ENCODE measurements at places on chromosomes 2 and 18. TPM values are rescaled to one million over a fixed set of nuclear protein-coding genes. Genes with fewer than 3 reads are reported as not detected.

DNA sequence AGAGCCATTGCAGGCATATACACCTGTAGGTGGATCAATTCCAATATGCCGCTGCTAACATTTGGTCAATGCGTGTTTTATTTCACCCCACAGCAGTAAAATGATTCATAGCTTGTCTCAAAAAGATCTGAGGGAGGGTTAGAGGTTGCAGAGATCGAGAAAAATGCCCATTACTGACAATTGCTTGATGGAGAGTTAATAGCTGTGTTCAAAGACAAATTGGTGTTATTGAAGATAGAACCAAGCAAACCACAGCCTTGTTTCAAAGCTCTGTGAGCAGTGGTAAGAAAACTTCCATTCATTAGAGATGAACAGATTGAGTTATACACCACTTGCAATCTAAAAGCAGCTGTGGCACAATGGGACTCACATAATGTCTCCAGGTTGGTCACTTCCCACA is 95.4 kb downstream of the KCNE4 start:
- DNase-seq: no peak

DNA sequence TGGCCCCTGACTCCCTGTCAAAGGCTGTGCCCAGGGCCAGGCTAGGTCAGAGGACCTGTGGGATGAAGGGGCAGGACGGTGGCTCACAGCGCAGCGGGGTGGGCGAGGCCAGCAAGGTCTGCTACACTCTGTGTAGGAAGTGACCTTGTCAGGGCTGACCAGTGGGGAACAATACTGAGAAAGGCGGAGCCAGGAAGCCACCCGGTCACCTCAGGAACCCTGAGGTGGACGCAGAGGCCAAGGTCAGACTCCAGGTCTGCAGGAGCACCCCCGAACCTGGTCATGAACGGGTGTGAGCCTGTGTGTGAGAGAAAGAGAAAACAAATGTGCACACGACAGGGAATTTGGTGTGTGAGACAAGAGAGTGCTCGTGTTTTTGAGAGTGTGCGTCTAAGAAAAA is 72.3 kb downstream of the SMAD7 start:
- no peak for DNase-seq

DNA sequence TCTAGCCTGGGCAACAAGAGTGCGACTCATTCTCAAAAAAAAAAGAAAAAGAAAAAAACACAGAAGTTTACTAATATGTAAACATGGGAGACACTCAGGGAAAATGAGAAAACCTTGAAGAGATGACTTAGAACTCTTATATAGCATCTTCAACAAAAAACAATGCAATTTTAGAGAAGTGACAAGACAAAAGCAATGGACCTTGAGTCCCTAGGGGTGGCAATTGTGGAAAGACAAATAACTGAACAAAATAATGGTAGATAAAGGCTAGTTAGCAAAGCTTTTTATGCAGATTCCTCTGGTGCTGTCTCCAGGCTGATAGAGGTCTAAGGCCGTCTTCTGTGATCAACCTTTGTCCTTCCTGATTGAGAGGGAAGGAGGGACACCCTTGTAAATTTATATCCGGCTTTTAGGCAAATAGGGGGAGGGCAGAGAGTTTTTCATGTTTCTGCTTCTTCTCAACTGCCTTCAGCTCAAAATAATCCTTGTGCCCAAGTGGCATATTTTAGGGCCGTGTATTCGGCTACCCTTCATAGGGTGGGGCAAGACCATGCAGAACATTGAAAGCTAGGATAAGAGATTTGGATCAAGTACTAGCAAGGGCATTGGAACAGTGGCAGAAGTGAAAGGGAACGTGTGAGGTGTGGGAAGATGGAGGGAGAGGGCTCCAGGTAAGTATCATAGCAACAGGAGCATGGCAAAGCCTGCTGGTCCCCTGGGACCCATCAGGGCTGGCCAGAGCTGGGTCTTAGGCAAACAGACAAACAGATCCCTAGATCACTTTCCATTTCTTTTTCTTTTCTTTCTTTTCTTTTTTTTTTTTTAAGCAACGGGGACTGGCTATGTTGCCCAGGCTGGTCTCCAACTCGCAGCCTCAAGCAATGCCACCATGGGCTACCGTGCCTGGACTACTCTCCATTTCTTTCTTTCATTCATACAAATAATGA is 116.2 kb upstream of the STPG4 start:
- no peak for DNase-seq

DNA sequence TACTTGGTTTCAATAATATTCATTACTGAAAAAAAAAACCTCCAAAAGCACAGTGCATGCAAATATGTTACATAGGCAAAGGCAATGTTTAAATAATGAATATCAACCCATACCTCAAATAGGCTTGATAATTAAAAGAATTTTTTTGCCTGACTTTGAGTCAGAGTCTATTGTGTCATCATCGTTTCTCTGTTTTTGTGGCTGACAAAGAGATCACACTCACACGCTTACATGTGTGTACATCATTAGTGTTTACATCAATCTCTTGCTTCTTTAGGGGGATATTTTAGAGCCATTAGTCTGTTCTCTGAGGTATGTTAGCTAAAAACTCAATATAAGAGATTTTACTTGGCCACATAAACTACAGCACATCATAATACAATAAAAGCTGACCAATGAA is 150.3 kb upstream of the MMADHC start:
- no peak for DNase-seq

DNA sequence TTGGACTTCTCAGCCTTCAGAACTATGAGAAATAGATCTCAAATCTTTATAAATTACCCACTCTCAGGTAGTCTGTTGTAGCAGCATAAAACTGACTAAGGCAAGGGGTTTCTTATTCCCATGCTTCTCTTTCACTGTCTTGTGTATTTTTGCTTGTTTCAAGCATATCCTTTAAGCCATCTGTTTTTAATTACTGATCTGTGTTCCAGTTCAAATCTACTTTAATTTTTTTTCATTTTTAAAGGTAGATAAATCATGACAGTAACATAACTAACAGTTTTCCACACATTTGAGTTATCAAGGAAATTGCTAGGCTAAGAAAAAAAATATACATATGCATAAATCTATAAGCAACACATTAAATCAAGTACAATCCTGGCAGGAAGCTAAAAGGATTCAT is 317.9 kb upstream of the TNP1 start:
- no peak for DNase-seq

GRCh38 chr2:66201242-66201641 is 233.7 kb upstream of the MEIS1 start:
- no peak for DNase-seq

GRCh38 chr2:42035241-42035640 is 12.6 kb upstream of the PKDCC start:
- DNase-seq: no peak

- DNase-seq: no peak
Observed at GRCh38 chr18:64264171-64264570, 115.3 kb upstream of the LINC00305 start.

DNA sequence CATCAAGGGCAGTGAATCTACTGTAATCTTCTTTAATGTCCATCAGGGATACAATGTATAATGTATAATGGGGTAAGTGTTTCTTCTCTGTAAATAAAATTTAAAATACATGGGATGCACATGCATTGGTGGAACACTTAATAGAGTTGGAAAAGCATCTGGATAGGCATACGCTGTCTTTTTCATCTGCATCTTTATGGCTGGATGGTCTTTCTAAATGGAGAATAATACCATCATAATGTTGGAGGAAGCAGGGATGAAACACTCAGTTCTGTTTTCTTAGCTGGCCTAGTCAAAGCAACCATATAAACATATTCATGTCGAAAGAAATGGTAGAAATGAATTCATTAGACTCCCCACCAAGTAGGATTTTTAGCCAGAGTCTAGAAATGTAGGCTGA is 202.8 kb downstream of the CDCA7 start:
- DNase-seq: no peak

DNA sequence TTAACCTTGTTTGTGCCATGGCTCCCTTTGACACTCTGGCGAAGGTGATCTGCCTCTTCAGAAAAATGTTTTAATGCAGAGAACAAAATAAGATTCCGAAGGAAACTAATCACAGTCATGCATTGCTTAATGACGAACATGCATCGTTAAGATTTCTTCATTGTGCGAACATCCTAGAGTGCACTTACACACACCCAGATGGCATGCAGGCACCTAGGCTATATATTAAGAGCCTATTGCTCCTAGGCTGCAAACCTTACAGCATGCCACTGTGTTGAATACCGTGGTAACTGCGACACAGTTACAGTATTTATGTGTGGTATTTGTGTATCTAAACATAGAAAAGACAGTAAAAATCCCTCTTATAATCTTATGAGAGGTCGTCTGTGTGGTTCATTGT is 8.3 kb downstream of the ASAP2 start:
- no peak for DNase-seq

DNA sequence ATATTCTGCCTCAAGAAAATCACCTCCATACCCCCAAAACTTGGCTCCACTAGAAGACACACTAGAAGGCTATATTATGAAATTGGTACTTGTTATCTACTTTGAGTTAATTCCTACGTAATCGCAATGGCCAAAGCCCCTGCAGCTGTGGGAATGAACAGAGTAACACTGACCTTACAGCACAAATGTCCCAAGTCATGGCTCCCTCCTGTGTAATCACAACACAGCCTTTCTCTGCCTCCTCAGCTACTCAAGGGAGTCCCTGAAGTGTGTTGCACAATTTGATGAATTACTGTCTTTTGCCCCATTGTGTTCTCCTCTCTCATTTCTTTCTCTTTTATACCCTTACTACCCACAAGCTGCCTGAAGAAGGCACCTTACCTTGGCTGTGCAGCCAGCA is 375.2 kb downstream of the ARHGAP15 start:
- no peak for DNase-seq

The BOLA3 gene
- total RNA-seq: 23.1 TPM

The MYO7B gene
- not detected for total RNA-seq

The KIF3C gene
- total RNA-seq: 29.7 TPM
